Neural crest cell (in vitro differentiated cells): ENCODE measurements at places on chromosomes 5 and 9. TPM values are rescaled to one million over a fixed set of nuclear protein-coding genes. Genes with fewer than 3 reads are reported as not detected.

GRCh38 chr5:8788246-8788645, 757.6 kb downstream of the SEMA5A start:
- no peak for DNase-seq
- H3K27ac ChIP-seq: no peak overlapping the region
- no peaks in the 10 kb centered on the region for H3K4me1 ChIP-seq
- H3K4me3 ChIP-seq: no peak overlapping the region

Gene WDR38
- total RNA-seq: not detected in 2 replicates

GRCh38 chr9:71506821-71507220, 261.5 kb downstream of the CEMIP2 start:
- H3K4me1 ChIP-seq: no peaks in the 10 kb centered on the region
- DNase-seq: no peak
- H3K4me3 ChIP-seq: no peak overlapping the region
- H3K36me3 ChIP-seq: no peaks in the 10 kb centered on the region
- no peaks in the 10 kb centered on the region for H3K27me3 ChIP-seq
- H3K27ac ChIP-seq: no peak overlapping the region

Gene PCDHGB4
- total RNA-seq: 4.2 and 5.3 TPM in 2 replicates

DNA sequence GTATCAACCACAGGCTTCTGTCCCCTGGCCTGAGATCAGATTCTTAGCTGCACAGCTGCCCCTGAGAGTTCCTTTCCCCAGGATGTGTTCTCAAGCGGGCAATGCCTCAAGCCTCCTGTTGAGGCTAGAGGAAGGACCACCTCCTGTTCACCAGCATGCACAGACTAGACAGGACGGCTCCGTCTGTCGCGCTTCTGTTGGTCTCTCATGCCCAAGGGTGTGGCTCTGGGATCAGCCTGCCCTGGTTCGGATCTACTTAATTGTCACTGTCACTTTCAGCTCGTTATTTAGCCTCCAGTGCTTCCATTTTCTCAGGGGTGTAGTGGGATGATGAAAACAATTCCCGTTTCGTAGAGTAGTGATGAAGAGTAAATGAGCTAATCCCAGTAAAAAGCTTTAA, 103.1 kb downstream of the KCNIP1 start:
- H3K27me3 ChIP-seq: peaks cover 37% of the 10 kb centered on the region
- H3K36me3 ChIP-seq: no peaks in the 10 kb centered on the region
- H3K27ac ChIP-seq: no peak overlapping the region
- no peak overlapping the region for H3K4me3 ChIP-seq
- H3K4me1 ChIP-seq: peaks cover 9% of the 10 kb centered on the region
- no peak for DNase-seq

- DNase-seq: no peak
- no peaks in the 10 kb centered on the region for H3K4me1 ChIP-seq
- H3K36me3 ChIP-seq: peaks cover 43% of the 10 kb centered on the region
- no peak overlapping the region for H3K27ac ChIP-seq
- H3K4me3 ChIP-seq: no peak overlapping the region
- no peaks in the 10 kb centered on the region for H3K27me3 ChIP-seq
Observed at GRCh38 chr5:90792725-90793124, 234.1 kb downstream of the ADGRV1 start.

- no peak overlapping the region for H3K27ac ChIP-seq
- no peaks in the 10 kb centered on the region for H3K4me1 ChIP-seq
- no peaks in the 10 kb centered on the region for H3K27me3 ChIP-seq
- DNase-seq: no peak
Observed at GRCh38 chr9:30574355-30575151, 1809.9 kb upstream of the ACO1 start.

- no peak for DNase-seq
- no peak overlapping the region for H3K27ac ChIP-seq
- H3K36me3 ChIP-seq: no peaks in the 10 kb centered on the region
- H3K27me3 ChIP-seq: peaks cover 44% of the 10 kb centered on the region
- peaks cover 23% of the 10 kb centered on the region for H3K4me1 ChIP-seq
Observed at GRCh38 chr5:10632110-10632761, 68.4 kb downstream of the ANKRD33B start.

Gene DRD1
- total RNA-seq: not detected in 2 replicates

DNA sequence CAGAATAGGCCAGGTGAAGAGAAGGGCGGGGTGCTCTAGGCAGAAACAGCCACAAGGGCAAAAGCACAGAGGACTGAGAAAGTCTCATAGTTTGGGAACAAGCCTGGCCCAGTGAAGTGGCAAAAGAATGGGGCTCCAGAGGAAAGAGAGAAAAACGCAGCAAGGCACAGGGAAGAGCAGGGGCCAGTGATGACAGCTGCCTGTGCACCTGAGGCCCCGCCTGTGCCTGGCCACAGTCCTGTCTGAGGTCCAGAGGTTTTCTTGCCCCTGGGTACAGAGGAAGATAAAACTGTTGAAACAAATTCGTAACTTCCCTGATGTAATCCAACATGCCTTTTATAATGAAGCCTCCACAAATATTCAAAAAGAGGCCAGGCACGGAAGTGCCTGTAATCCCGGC, 22.0 kb downstream of the FRRS1L start:
- H3K4me3 ChIP-seq: no peak overlapping the region
- no peaks in the 10 kb centered on the region for H3K4me1 ChIP-seq
- peaks cover 3% of the 10 kb centered on the region for H3K27me3 ChIP-seq

GRCh38 chr5:124655921-124656511, 90.4 kb downstream of the ZNF608 start:
- no peaks in the 10 kb centered on the region for H3K27me3 ChIP-seq
- no peak overlapping the region for H3K4me3 ChIP-seq
- no peak overlapping the region for H3K27ac ChIP-seq
- H3K4me1 ChIP-seq: peaks cover 41% of the 10 kb centered on the region

DNA sequence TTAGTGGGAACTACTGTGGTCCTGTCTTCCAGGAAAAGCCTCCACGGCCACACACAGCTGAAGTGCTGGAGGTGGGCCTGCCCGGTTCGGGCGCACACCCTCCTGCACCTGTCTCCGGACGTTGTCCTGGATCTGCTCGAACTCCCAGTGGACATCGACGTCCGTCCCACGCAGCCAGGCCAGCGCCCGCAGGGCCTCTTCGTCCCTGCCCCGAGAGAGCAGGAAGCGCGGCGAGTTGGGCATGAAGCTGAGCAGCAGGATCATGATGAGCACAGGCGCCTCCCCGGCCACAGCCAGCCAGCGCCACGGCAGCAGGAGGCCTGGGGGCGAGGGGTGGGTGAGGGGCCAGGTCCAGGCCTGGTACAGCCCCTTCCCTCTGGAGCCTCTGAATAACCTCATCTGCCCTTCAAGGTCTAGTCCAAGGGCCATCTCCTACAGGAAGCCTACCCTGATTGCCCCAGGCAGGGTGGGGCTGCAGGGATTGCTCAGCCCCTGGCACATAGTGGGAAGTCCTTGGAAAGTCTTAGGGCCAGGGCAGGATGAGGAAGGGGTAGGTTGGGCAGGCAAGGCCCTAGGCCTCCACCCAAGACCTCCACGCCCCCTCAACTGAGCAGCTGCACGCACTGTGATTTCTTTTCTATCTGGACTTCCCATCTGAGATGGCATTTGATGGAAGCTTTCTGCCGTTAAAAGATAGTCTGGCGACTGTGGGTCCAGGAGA, 3.4 kb downstream of the SLC2A6 start:
- no peaks in the 10 kb centered on the region for H3K36me3 ChIP-seq
- H3K4me1 ChIP-seq: peaks cover 17% of the 10 kb centered on the region
- H3K27ac ChIP-seq: no peak overlapping the region
- H3K4me3 ChIP-seq: peak overlapping the region; percentile 62

DNA sequence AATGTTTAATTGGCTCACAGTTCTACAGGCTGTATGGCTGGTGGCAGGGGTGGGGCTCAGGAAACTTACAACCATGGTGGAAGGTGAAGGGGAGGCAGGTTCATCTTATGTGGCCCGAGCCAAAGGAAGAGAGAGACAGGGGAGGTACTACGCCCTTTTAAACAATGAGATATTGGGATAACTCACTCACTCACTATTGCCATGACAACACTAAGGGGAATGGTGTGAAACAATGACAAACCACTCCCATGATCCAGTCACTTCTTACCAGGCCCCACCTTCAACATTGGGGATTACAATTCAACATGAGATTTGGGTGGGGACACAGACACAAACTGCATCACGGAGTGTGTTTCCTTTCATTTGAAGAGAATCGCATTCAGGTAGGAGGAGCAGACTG, 220.9 kb downstream of the GADD45G start:
- no peak for DNase-seq
- H3K36me3 ChIP-seq: no peaks in the 10 kb centered on the region
- H3K4me3 ChIP-seq: no peak overlapping the region
- H3K27ac ChIP-seq: no peak overlapping the region

Gene SMIM33
- total RNA-seq: not detected in 2 replicates

- no peak overlapping the region for H3K27ac ChIP-seq
- no peaks in the 10 kb centered on the region for H3K36me3 ChIP-seq
- no peak for DNase-seq
- no peak overlapping the region for H3K4me3 ChIP-seq
- H3K27me3 ChIP-seq: peaks cover 2% of the 10 kb centered on the region
Observed at GRCh38 chr9:123807251-123807650, 122.7 kb downstream of the DENND1A start.

DNA sequence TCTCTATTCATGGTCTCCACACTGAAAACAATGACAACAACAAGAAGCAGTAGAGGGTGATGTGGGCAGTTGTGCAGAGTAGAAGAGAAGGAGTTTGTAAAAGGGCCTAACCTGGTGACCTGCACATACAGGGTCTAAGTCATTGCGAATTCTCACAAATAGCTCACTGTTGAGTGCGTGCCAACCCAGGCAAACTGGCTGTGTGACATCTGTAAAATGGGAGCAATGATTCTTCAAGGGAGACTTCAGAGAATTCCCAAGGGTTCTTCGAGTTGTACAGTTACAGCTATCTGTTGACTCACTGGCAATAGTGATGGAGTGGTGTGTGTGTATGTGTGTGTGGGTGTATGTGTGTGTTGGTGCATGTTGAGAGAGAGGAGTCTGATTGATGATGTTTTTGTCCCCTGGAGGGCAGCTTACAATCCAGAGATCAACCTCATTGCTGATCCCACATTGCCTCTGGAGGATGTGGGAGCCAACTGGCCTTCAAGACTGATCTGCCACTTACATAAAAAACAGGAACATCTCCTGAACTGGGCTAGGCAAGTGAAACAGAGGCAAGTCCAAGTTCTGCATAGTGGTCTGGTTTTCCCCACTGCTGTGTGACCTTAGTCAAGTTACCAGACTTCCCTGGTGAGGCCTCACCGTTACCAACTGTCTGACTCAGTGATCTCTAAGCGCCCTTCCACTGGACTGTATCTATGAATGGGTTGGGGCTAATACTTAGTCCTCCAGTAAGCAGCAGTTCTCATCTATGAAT, 3.2 kb downstream of the FAT2 start:
- peaks cover 10% of the 10 kb centered on the region for H3K27me3 ChIP-seq
- H3K4me1 ChIP-seq: no peaks in the 10 kb centered on the region
- H3K36me3 ChIP-seq: no peaks in the 10 kb centered on the region
- DNase-seq: no peak
- no peak overlapping the region for H3K27ac ChIP-seq

- H3K27ac ChIP-seq: peak overlapping the region; percentile 98
- no peaks in the 10 kb centered on the region for H3K36me3 ChIP-seq
- peak; percentile 88 for DNase-seq
- H3K4me3 ChIP-seq: peak overlapping the region; percentile 86
- H3K27me3 ChIP-seq: no peaks in the 10 kb centered on the region
Observed at GRCh38 chr5:180090098-180090768, 18.7 kb upstream of the RNF130 start.

- H3K4me3 ChIP-seq: no peak overlapping the region
- H3K36me3 ChIP-seq: peaks cover 7% of the 10 kb centered on the region
- no peak for DNase-seq
- no peaks in the 10 kb centered on the region for H3K27me3 ChIP-seq
- H3K4me1 ChIP-seq: peaks cover 5% of the 10 kb centered on the region
Observed at GRCh38 chr5:102955488-102955887, 164.4 kb downstream of the GIN1 start.

- no peaks in the 10 kb centered on the region for H3K4me1 ChIP-seq
- H3K27ac ChIP-seq: no peak overlapping the region
- H3K36me3 ChIP-seq: no peaks in the 10 kb centered on the region
- H3K4me3 ChIP-seq: no peak overlapping the region
Observed at GRCh38 chr9:104263942-104264341, 169.8 kb downstream of the SMC2 start.

Gene FOXD4L6
- total RNA-seq: 0.30 and 0.48 TPM in 2 replicates

Gene GRM6
- not detected in 2 replicates for total RNA-seq
